ENCODE measurements at places on chromosomes 11 and 22.

DNA sequence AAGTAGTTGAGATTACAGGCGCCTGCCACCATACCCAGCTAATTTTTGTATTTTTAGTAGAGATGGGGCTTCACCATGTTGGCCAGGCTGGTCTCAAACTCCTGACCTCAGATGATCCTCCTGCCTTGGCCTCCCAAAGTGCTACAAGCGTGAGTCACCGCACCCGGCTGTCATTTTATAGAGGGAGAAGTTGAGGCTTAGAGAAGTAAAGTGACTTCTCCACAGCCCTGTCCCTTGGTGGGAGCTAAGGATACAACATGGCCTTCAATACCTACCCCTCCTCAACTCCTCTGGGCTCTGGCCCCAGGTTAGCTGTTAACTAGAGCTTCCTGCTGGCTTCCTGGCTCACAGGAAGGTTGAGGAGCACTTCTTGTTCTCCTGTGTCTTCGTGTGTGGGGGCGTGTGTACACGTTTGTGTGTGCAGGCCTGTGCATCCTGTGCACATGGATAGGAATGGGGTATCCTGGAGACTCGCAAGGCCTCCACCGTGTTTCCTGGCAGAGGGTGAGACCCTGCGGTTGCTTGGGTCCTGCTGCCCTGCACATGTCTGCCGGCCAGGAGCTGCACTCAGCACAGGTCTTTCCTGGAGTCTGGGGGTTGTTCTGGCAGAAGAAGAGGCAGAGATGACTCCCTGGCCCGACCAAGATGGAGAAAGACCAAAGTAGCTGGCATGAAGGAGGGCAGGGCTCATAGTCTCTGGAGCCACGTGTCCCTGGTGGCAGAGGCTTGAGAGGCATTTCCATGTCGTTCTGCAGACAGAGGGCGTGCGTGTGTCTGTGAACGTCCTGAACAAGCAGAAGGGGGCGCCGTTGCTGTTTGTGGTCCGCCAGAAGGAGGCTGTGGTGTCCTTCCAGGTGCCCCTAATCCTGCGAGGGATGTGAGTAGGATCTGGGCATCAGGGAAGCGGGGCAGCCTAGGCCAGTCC, 2.4 kb downstream of the SIDT2 start:
- peak; percentile 83 for DNase-seq

DNA sequence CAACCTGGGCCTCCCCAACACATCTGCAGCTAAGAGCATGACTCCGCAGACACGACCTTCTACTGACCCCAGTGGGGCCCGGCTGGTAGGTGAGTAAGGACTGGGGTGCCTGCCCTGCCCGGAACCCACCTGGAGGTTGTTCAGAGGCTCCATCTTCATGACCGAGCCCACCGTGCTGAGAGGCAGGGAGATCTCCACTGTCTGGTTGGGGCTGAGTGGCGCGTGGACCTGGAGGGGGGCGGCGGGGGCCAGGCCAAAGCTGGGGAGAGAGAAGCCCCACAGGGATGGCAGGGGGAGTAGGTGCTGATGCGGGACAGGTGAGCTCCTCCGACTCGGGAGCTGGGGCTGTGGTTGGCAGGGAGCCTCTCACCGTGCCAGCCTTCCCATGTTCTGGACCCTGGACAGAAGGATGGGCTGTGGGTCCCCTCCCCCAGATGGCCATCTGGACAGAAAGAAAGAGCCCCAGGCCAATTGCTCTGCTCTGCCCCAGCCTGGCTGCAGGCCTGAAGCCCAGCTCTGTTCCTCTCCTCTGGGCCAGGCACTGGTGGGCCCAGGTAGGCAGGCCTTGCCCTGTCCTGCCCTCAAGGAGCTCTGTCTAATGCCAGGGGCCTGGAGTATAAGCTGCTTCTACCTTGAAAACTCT, 16.3 kb upstream of the RASL10A start:
- DNase-seq = no peak

DNA sequence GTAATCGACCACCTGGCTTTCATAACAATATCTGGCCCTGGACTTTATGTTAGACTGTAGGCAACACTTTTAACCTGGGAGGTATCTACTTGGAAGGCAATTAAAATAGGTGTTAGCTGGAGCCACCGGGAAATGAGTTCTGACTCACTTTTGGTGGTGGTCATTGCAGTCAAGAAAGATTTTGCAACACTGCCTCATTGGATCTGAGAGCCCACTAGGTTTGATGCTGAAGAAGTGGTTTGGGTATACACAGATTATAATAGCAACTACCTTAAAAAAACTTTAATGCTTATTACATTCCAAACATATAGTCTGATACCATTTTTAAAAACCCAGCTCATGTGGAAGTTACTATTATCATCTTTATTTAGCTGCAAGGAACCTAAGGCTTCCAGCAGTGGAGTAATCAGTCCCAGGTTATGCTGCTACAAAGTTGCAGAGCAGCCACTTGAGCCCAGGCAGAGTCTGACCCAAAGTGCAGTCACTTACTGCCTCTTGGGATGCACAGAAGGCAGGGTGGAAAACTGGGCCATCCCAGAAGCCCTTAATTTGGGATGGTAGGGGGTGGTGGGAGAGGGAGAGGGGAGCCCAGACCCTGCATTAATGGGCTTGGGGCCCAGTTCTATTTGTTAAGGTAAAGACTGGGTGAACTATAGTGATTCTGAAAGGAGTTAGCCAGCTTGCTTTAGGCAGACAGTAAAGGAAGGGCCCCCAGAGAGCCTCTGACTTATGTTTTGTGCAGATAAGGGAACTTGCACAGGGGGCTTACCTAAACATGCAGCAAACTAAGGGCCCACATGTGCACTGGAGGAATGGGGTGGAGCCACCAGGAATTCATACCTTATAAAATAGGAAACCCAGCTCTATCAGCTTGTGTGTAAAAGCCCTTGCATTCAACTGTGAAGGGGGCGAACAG, 149.4 kb downstream of the SNX19 start:
- DNase-seq = no peak

DNA sequence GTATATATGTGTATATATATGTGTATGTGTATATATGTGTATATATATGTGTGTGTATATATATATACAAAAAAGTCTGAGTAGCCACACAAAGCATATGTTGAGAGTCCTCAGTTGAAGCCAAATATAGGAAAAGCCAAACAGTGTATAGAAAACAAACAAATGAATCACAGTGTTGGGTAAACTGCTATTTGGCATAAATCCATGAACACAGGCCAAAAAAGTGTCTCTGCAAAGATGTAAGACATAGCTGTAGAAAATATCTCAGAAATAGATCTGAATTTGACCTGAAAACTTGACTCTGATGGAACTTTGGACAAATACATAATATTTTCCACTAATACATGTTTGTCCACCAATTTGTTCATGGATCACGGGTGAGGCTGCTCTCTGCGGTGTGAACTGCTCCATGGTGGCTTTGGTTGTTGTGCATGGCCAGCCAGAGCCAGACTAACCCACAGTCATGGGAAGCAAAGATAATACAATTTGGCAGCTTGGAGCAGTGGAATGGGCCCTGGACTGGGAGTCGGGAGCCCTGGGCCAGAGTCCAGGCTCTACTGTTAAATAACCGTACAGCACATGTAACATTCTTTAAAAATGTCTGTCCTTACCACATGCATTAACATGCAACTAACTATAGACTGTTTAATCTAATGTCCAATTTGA, 76.9 kb upstream of the EED start:
- no peak for DNase-seq

DNA sequence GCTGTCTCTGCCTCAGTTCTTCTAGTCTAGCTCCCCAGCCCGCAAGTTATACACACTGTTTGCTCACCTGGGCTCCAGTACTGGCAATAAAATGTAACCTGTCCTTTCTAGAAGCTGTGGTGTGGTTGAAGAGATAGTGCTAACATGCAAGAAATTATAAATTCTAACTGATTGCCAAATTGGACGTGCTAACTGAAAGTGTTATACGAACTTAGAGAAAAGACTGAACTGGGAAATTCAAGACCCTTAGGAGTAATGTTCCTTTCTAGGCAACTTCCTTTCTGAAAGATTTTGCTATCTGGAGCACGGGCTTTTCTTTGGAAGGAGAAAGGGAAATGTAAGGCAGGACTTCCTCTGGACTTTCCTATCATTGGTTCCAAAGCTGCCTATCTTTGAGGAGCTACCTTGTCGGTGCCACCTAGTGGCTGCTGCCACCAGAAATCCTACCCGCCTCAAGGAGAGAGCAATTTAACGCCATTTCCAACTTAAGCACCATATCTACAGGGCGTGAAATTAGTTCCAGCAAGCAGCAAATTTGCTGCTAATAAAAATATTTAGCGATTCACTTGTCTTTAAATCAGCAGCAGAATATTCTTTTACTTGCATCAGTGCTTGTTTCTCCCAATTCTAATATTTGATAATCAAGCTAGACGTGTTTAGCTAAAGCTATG, 12.7 kb upstream of the TMEM218 start:
- peak; percentile 32 for DNase-seq

DNA sequence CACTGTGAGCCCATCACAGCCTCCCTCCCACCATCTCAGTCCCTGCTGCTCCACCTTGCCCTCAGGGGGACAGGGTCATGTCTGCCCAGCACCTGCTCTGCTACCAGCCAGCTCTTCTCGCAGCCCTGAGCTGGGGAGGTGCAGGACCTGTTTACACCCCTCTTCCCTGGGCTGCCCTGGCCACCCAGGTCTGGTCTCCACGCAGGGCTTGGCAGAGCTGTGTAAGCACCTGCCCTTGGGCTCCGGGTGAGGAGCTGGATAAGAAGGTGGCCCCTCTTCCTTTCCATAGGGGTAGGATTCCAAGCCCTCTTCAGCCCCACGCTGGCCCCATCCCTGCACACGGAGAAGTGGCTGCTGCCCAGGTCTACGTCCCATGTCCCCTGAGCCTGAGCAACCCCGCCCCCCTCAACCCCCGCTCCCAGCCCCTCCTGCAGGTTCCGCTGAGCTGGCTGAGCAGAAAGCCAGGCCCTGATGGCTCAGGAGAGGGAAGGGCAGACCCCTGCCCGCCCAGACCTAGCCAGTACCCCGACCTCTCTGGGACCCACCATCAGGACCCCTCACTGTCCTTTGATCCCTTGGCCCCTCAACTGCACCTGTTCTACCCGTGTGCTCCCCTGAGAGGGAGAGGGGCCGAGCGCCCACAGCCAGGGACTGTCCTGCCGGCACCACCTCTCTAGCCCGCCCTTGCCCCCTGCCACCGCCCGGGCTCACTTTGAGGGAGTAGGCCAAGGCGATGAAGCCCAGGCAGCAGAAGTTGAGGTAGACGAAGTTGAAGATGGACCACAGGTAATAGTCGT, 3.2 kb downstream of the IFITM10 start:
- no peak for DNase-seq

Measured in GM20000 (cell line).